ENCODE measurements at places on chromosomes 2 and 18. TPM values are rescaled to one million over a fixed set of nuclear protein-coding genes. Genes with fewer than 3 reads are reported as not detected.

Gene DOCK10
- 30.9 TPM for polyA plus RNA-seq

- DNase-seq: no peak
Measured at GRCh38 chr2:211367711-211368110, 811.3 kb downstream of the CPS1 start.

- no peak for DNase-seq
Measured at GRCh38 chr18:53952700-53953099, 271.8 kb downstream of the MBD2 start.

DNA sequence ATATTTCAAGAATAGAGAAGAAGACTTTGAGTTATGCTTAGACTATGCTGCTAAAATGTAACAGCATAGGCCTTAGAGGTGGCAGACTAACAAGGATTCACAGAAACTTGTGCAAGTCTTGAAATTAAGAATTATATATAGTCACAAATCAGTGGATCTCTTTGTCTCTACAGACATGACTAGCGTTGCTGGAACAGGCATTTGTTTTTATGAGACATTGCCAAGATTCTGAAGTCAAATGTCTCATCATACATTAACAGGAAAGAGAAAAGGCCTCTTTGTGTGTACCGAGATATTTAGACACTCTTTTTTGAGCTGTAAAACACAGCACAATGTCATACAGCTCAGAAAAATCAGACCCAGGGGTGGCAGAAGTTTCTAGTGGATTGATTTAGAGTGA, 207.1 kb downstream of the TMX3 start:
- DNase-seq: no peak

DNA sequence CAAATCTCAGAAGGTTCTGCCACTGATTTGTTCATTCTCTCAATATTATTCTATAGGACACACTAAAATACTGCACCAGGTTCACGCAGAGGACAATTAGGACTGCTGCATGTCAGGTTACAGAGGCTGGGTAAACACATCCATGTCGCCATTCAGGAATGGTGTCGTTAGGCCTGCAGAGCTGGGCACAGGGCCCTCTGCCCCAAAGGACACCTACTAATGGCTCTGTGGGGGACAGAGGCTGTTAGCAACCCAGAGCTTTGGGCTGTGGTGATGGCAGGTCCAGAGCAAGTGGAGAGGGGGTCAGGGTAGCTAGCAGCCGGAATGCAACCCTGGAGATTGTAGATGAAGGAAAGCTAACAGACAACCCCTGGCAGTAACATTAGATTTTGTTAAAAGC, 115.9 kb downstream of the TTC32 start:
- DNase-seq: no peak

Gene CYP27C1
- not detected for polyA plus RNA-seq

Data from CD14-positive monocyte (primary cell).